AML-193 (cell line): ENCODE measurements at places on chromosomes 3 and 15.

DNA sequence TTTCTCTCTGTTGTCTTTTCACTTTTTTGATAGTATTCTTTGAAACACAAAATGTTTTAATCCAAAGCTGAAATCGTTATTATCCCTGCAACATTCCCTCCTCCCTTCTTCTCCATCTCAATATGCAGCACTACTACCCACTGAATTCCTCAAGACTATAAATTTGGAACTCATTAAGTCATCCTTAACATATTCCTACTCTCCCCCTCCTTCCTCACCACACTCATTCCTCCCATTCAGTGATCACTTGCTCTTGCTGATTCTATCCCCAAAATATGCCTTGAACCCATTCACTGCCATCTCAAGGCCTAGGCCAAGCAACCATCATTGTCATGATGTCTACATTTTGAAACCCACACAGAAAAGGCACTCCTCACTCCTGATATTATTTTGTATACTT is 2.4 kb upstream of the PIK3R4 start:
- no peak for DNase-seq

DNA sequence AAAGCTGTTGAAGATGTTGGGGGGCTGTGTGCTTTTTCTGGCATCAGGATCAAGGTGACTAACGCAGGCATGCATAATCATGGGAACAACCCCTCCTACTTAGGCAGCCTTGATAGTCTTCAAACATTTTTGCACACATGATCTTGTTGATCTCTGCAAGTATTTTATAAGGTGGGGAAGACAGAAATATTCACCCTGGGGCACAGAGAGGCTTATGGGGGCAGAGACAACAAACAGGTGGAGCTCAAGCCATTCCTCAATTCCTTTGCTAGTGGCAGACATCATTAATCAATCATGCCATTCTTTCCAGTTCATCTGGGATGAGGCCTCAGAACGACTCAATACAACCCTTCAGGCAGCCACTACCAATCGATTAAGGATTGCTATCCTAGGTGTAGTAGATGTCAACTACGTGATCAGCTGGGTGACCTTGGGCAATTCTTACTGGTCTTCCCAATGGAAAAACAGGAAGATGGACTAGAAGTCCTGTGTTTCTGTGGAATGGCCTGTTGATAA is 110.3 kb upstream of the SMAD3 start:
- DNase-seq: no peak

- peak; percentile 13 for DNase-seq
These were observed 2.1 kb downstream of the PDE8A start for GRCh38 chr15:84983711-84984110.

GRCh38 chr3:169478566-169479313 is 184.8 kb downstream of the MECOM start:
- no peak for DNase-seq

DNA sequence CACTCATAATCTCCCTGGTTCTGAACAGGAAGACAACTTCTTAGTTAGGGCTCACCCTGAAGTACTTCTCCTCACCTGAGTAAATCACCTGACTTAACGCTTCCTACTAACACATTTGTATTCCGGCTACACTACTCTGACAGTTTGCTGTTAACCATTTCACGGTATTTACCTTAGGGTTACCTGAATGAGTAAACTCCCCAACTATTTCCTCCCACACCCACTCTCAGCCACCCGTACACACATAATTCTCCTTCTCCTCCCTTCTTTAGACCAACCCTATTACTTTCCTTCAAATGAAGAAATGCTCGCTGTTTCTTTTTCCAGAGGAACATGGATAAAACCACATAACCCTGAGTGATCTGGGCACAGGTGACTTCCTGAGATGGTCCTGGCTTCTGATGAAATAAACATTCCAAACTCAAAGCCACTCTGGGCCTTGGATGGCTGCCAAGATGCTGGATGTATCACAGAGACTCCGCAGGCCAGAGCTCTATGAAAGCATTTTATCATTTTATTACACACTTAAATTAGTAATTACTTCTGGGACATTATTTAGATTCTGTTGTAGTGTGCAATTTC is 183.6 kb upstream of the ATP11B start:
- no peak for DNase-seq

- DNase-seq: no peak
These were observed 181.2 kb upstream of the TTC14 start for GRCh38 chr3:180420804-180421203.

DNA sequence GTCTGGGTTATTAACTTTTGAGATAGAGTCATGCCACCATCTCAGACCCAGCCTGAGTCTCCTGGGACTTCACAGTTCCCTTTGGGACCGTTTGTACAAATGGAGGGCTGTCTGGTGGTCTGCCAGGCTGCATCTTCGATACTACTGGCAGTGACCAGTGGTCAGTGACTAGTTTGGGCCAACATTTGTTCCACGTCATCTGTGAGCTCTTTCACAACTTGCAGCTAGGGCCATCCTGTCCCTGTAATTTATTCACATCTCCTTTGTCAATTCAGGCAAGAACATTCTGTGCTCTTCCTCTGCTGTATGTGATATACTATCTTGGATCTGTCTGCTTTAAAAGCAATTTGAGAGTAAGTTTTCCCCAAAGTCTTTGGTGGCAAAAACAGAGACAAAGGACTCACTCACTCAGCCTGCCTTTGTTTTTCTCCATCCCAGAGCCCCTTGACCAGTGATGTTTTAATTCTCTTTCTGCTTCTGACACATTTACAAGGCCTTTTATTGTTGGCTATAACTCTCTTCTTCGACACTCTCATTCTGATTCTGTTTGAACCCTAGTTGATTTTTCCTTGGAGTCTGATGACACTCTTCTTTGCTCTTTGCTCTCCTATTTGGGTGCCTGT is 353.4 kb downstream of the EPHB1 start:
- no peak for DNase-seq

DNA sequence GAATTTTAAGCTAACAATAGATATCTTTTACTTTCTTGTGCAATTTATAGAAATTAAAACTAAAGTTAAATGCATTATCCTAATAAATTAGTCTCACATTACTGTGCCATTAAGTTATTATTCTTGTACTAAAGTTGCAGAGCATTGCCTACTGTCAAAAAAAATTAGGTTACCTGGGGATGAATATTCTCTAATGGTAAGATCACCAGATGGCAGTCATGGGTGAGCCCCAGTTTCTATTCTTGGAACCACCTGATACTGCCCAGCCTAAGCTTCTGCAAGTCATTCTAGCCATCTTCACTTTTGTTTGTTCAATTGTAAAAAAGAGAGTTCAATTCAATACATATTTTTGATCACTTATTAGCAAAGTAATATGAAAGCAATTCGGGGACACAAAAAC is 213.2 kb downstream of the CADM2 start:
- no peak for DNase-seq

- DNase-seq: no peak
These were observed 177.9 kb upstream of the DPH6 start for GRCh38 chr15:35723852-35724251.

- DNase-seq: no peak
These were observed 317.3 kb downstream of the ZBTB20 start for GRCh38 chr3:114829783-114830182.

DNA sequence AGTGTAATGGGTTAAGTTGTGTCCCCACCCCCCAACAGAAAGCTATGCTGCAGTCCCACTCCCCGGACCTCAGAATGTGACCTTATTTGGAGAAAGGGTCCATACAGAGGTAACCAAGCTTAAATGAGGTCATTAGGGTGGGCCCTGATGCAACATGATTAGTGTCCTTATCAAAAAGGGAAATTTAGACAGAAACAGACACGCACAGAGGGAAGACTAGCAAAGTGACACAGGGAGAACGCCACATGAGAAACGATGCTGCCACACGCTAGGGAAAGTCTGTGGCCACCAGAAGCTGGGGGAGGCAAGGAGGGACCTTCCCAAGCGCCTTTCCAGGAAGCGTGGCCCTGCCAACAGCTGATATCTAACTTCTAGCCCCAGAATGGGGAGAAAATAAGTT is 65.4 kb downstream of the RPN1 start:
- DNase-seq: no peak

GRCh38 chr3:100269410-100270214 is 8.8 kb downstream of the TBC1D23 start:
- peak; percentile 44 for DNase-seq

DNA sequence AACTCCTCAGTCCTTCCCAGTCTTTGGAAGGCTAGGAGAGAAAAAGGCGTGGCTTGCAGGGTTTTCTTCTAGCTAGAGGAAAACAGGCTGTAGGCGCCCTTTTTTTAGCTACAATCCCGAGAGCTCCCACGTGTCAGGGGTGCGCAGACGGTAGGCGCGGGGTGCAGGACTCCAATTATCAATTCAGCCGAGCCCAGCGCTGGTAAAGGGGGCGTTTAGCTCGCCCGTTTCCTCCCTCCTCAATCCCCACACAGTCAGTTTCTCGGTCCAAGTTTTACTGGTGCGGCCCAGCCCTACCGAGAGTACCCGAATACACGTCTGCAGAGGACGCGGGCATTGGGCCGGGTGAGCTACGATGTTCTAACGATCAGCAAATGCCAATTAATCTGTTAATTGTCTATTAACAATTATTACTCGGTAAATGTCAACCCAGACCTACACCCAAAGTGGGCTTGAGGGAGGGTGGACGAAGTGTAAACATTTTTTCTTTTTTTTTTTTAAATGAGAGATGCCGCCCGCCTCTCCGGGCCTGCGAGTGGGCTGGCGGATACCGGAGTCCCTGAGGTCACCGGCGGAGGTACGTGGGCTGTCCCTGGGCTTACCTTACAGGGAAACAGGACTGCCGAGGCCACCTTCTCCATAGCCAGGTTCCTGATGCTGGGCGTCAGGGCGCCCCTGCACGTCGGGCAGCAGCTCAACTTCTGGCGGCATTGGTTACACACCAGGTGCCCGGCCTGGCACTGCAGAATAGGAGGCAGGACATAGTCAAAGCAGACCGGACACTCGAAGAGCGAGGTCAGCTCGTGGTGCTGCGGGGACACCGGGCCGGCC is 923 bp downstream of the SIAH2 start:
- DNase-seq: peak; percentile 35

DNA sequence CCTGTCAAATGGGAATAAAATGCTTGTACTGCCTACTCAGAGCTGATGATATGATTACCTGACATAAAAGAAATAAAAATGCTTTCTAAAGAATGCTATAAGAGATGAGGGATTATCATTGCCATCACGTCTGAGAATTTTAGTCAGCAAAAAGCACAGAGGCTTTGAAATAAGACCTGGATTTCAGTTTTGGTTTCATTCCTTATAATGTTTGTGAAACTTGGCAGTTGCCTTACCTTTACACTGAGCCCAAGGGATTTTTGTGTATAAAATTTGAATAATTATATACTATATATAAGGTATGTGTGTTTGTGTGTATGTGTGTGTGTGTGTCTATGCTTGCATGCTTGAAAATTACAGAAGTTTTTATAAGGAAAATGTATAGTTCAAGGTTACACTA is 634.8 kb upstream of the BCHE start:
- DNase-seq: no peak

DNA sequence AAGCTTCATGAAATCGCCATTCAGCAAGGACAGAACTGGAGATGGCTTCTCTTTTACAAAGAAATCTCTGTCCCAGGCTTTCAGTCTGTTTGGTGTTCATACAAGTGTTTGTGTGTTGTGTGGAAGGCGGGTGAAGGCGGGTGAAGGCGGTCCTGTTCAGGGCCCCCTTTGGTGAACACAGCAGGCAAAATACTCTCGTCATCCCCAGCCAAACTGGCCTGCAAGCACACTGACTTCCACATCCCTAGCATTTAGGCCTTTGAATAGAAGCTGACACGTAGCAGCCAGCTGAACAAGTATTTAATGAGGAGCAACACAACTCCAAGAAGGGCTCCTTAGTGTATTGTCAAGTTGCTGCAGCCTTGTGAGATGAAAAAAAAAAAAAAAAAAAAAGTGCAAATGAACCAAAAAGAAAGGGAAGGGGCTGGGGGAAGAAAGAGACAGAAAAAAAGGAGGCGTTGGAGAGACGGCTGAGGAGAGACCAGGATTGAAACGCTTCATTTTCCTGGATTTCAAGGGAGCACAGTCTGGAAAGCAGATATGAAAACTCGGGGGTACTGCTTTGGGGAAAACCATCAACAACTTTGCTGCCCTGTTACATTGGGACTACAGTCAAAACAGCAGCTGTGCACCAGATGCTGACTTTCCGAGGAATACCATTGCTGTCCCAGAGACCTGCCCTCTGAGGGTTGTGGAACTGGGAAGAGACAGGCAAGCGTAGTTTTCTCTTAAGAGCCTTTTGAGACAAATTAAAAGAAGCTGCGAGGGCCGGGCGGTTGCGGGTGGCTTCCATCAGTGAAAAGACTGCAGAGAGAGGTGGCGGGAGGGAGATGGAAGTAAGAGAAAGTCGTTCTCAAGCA is 74.6 kb downstream of the TGFBR2 start:
- no peak for DNase-seq

- peak; percentile 37 for DNase-seq
These were observed 258.5 kb downstream of the PDCD6IP start for GRCh38 chr3:34056951-34057390.

DNA sequence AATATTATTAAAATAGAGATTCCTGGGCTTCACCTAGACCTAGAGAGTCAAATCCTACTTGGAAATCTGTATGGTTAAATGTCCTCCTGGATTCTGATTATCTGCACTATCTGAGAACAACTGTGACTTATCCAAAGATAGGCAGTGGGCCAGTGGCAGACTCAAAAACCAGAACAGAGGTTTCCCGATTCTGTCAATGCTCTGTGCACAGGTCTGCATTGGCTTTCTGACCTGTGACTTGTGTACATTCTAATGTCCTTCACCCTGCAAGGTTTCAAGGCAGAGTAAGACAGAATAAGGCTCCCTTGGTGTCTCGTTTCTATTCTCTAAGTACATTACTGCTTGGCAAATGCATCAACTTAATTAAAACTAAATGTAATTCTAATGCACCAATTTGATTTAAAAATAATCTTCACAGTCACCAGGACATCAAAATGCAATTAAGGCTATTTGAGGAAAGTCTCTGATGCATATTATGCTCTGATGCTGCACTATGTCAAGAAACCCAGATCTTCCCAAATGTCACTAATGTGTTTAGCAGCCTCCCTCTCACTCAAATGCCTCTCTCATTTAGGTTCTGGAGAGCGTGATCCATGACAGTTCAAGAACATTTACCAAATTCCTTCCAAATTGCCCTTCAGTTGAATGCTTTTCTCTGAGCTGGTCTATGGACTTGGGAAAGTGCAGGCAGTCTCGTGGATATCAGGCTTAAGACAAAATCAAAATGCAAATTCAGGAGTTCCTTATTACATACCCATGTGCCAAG is 140.1 kb downstream of the STAC start:
- DNase-seq: no peak

- DNase-seq: no peak
These were observed 112.9 kb downstream of the ISL2 start for GRCh38 chr15:76449455-76449854.

- DNase-seq: no peak
These were observed 179.3 kb upstream of the CHRM5 start for GRCh38 chr15:33788906-33789540.

- DNase-seq: no peak
These were observed 232.4 kb upstream of the WNT5A start for GRCh38 chr3:55719508-55719907.
